IPS DF 6.9 (cell line): ENCODE measurements at places on chromosomes 5 and 9.

- no peak for DNase-seq
Observed at GRCh38 chr5:115458003-115458409, 86.6 kb downstream of the FEM1C start.

DNA sequence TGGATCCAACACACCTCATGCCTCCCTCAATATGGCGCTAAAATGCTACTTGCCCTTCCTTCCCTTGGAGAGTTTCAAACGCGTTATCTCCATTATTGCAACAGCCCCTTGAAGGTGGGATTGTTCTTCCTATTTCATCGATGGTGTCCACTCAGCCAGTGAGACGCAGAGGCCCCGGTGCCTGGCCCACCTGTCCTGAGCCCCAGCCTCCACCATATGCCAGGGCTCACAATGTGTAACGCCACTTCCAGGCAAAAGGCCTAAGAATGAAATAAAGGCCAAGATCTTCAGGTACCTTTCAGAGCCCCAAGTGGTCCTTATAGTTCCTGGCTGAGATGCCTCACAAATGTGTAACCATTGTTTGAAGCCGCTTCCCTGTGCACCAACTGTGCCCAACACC is 170.7 kb upstream of the PHYKPL start:
- no peak for DNase-seq

DNA sequence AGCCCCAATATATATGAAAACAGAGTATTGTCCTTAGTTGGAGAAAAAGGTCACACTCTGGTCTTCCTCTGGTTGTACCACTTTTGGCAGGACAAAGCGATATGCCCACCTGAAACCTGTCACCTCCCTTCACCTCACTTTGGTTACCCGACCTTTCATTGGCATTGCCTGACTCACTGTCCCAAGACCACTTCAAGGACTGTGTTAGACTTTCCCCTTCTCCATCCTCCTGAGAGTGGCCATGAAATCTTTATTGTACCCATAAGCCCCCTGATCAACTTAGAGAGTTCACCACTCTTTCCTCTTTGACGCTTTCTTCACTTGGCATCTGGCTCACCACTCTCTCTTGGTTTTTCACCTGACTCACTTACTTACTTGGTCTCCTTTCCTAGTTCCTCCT is 32.4 kb upstream of the AP3B1 start:
- no peak for DNase-seq

DNA sequence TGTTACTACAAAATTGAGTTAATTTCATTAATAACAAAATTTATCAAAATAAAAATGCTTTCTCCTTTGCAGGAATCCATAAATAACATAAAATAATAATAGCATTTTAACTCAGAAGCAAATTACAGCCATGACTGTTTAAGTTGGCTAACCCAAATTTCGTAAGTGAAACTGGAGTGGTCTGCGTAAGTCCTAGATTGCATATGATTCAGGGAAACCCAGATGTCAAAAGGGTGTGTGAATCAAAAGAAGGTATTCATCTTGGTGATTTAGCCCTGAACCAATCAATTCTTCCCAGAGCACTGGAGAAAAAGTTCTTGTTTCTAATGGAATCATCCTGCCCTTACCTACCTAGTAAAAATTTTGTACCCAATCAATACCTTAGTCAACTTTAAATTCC is 547.6 kb downstream of the RAB3C start:
- DNase-seq = no peak

DNA sequence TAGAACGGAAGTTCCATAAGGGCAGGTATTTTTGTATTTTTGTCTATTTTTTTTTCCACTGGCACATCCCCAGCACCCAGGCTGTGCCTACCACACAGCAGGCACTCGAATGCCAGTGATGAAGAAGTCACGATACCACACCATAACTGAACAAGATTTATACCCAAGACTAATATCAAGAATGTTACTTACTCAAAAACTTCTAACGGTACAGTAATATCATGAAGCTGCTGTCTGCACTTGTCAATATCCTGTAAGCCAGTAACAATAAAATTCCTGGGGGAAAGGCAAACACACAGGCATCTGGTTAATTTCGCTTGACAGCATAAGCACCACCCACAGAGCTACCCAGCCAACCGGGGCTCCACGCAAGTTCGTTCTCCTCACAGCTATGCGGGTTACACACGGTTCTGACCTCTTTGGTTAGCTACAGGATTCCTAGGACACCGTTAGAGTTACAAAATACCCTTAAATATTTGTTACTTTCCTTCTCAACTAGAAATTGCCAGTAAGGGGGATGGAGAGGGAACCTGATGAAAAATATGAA is 1.3 kb downstream of the MED10 start:
- no peak for DNase-seq

DNA sequence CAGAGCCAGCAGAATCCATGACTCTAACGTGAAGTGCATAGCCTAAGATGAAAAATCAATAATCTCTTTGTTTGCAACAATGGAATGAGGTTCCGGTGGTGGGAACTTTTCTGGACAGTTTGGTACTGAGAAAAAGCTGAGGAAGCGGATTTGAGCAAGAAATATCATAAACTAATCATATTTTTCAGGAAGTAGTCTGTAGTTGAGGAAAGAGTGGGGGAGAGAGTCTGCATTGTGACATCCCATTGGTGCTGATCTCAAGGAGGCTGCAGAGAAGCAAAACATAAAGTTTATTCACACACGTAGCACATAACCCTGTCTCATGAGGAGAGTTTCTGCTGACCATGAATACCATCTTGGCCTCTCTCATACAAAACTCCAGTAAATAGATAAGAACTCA is 15.8 kb upstream of the FCHO2 start:
- DNase-seq = no peak

DNA sequence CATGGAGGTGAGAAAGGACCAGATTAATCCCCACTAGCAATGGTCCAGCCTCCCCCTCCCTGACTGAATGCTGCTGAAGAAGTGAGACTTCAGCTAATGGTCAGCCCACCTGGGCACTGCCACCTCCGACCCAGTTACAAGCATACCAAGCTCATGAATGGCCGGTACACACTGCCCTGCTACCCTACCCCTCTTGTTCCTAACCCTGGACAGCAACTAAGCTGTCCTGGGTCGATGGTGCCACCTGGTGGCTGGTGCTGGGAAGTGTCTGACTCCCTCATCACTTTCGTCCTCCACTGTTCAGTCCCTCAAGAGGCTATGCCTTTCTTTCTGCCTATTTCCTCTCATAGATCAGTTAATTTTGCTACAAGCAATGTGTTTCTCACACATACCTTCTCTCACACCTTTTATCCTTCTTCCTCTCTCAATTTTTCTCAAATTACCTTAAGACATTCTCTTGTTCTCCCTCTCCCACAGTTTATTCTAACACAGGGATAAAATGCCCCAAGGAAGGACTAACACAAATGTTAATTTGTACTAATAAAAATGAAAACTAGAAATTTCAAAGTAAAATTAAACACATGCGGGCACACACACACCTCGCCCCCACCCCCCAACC is 42.4 kb downstream of the PAX5 start:
- peak; percentile 54 for DNase-seq

- no peak for DNase-seq
Observed at GRCh38 chr9:90290716-90291485, 351.7 kb downstream of the DIRAS2 start.

GRCh38 chr5:96718635-96719077 is 56.5 kb downstream of the CAST start:
- DNase-seq = no peak

- DNase-seq = no peak
Observed at GRCh38 chr5:150077060-150077459, 9.3 kb downstream of the CSF1R start.

DNA sequence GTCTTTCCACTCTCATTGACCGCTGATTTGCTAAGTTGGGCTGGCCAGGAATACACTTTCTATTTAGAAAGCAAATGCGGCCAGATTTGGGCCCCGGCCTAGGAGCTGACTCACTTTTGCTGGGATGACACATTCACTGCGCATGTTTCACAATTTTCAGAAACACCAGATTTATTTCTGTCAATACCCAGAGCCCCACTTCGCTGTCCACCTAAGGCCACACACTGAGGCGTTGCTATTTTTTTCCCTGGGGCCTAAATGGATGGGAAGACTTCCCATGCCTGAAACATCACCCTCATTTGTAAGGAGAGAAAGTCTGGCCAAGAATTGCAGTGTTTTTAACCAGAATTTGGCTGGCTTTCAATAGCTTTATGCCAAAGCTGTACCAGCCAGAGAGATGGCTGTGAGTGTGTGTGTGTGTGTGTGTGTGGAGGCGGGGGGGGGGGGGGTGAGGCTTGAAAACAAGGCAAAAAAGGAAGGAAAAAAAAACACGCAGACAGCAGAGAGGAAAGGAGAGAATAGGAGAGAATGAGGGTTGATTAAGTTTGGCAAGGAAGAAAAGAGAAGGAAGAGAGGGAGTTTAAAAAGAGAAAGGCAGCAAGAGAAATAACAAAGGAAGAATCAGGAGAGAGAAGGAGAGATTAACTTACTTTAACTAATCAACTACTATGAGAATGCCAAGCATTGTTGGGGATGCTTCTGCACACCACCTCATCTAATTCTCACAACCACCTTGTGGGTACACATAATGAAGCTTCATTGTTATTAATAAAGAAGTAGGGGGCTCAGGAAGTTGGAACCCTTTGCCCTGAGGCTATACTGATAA is 261.4 kb upstream of the KLF4 start:
- DNase-seq = no peak

GRCh38 chr9:133954862-133955529 is 37.1 kb downstream of the VAV2 start:
- DNase-seq = no peak

- no peak for DNase-seq
Observed at GRCh38 chr5:7762267-7762666, 88.7 kb downstream of the CFAP90 start.
